ENCODE measurements at places on chromosomes 11 and 22.

- DNase-seq = no peak
These were observed 116.7 kb upstream of the KIRREL3 start for GRCh38 chr11:127117231-127117739.

- no peak for DNase-seq
These were observed 350.0 kb upstream of the NCAM1 start for GRCh38 chr11:112610996-112611750.

DNA sequence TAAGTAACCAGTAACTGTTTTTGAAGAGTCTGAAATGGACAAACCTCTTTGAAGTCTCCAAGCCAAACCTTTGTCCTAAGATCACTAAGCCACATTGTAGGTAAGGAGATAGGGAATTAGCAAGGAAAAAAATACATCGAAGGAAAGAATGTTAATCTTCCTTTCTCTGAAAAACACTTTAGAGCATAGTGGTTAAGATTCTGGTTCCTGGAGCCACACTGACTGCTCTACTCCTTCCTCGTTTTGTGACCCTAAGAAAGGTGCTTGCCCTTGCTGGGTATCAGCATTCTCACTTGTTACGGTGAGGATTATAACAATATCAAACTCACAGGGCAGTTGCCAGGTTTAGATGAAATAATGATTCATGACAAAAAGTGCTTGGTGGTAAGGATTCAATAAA lies 104.0 kb downstream of the SIK3 start:
- DNase-seq = no peak

DNA sequence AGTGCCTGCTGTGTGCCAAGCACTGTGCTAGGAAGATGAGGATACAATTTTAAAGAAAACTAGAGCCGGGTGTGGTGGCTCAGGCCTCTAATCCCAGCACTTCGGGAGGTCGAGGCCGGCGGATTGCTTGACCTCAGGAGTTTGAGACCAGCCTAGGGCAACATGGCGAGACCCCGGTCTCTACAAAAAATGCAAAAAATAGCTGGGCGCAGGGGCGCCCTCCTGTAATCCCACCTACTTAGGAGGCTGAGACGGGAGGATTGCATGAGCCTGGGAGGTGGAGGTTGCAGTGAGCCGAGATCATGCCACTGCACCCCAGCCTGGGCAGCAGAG lies 8.3 kb downstream of the TPBGL start:
- DNase-seq = no peak

DNA sequence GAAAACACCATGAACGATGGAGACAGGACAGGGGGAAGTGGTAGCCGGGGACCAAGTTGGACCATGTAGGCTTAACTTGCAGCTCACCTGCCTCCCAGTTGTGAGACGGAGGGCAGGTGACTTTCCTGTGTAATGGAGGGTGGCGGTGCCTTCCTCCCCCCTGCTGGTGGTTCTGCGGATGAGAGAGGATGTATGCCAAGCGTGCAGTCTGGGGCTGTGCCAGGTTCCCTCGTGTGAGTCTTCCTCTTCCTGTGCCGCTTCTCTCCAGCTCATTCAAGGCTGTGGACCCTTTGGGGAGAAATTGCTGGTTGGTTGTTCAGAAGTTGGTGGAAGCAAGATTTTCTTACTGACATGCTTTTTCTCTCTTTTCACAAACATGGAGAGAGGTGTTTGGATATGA lies 35.1 kb downstream of the MPPED1 start:
- no peak for DNase-seq

DNA sequence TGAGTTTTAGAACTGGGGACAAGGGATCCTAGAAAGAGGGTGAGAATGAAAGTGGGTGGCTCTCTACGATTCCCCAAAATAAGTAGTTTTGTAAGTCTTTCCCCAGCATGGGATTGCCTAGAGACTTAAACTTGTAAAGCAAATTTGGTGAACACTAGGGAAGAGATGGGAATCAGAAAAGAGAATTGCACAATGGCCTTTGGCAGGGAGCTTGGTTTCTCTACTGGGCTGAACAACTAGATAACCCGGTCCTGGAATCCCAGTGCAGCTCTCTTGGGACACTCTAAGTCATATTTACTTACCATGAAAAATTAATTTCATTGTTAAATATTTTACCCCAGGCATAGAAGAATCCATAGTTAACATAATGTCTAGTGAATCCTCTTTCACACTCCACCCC lies 16.5 kb upstream of the USP18 start:
- no peak for DNase-seq

DNA sequence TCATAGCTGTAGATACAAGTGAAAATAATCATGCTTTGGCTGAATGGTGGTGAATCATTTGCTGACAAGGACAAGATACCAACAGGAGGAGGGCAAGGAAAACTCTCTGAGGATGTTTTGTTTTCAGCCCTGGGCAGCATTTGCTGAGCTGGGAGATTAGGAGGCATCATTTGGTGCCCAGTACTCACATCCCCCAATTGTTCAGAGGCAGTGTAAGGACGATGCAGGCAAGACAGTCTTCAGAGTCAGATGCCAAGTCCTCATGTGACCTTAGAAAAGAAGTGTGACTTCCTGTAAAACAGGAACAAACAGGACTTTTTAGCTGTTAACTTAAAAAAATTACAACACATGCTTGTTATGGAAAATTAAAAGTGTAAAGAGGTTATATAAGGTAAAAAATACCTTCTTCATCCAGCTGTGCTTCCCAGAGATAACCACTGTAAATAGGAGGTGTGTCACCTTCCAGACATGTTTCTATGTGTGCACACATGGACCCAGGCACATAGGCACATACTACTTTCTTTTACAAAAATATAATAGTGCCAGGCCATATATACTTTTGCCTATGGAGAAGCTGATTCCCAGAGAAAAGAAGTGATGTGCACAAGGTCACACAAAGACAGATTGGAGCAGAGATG lies 18.0 kb downstream of the CNTF start:
- DNase-seq = peak; percentile 13

- no peak for DNase-seq
These were observed 5.8 kb downstream of the BAD start for GRCh38 chr11:64278576-64279190.

- DNase-seq = no peak
These were observed 32.4 kb upstream of the NAV2 start for GRCh38 chr11:19679952-19680828.

GRCh38 chr11:122398167-122398566 lies 257.4 kb upstream of the UBASH3B start:
- DNase-seq = no peak

DNA sequence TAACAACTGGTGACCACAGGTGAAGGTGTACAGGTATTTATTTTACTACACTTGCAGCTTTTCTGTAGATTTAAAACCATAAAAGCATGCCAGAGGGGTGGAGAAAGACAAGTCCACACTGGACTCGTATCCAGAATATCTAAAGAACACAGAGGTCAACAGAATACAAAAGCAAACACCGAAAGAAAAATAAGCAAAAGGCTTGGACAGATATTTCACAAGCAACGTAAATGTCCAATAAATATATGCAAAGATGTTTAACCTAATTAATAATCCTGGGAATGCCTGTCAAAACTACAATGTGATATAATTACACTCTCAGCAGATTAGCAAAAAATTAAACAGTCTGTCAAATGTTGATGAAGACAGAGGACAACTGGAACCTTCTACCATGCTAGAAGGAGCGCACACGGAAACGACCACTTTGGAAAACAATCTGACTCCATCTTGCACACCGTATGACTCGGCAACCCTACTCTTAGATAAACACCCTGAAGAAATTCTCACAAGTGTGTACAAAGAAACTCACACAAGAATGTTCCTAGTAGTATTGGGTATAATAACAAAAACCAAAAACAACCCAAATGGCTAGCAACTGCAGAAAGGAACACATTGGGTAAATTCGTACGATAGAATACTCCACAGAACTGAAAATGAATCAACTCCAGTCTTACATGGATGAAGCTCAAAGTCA lies 27.2 kb downstream of the GNB1L start:
- no peak for DNase-seq

- no peak for DNase-seq
These were observed 690.4 kb downstream of the BRD1 start for GRCh38 chr22:49137206-49137840.

- DNase-seq = peak; percentile 93
These were observed 16.9 kb upstream of the CDC42BPG start for GRCh38 chr11:64861227-64861975.

DNA sequence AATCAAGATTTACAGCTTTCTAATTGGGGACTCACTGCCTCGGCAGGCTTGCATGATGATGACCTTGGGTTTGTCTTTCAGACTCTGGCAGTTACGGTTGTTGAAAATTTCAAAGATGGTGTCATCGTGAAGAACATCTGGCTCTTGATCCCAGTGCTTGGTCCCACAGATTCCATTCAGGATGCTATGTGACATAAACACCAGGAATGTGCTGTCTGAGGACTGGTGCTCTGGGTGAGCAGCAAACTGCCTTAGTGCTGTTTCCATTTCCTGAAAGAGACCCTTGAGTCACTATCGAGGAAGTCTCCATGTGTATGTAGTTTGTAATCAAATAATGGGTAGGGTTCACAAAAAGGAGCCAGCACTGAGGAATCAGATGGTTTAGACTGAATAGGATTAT lies 7.1 kb downstream of the CASP12 start:
- DNase-seq = no peak

DNA sequence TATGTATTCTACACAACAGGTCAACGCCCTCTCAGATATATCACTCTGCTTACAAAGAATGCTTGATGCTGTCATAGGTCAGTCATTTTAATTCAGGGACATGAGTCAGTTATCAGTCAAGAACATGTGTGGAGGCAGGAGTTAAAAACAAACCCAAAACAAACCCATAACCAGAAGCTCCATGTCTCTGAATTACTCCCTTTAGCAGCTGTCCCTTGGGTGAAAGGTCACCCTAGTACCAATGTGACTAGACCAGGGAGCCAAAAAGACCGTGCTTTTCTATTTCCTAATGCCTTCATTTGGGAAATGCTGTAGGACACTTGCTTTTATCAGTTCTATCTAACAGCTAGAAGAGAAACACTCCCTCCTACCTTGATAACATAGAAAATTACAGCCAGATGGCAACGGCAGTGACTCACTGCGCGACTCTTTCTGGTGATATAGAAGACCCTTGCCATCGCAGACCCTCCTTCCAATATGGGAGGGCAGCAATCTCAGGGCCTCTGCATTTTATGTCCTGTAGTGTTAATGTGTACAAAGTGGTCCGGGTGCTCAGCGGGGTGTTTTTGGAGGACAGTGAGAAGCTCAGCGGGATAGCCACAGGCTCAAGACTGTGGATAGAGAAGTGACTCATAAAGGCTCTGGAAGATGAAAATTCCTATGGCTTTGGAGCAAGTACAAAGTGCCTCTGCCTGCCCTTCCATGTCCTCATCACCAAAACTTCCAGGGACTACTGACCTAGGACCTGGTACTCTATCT lies 24.8 kb downstream of the APOL5 start:
- DNase-seq = no peak

- no peak for DNase-seq
These were observed 660.6 kb downstream of the ETS1 start for GRCh38 chr11:127926721-127927120.

GRCh38 chr11:110182886-110183285 lies 89.7 kb downstream of the ZC3H12C start:
- DNase-seq = no peak

- no peak for DNase-seq
These were observed at the start of gene CDKN1C for GRCh38 chr11:2885678-2886081. CDKN1C (minus strand) TSS chr11:2885775; CDS start chr11:2885456, 319 bp downstream.

GRCh38 chr11:60854140-60854846 lies 1.5 kb downstream of the PTGDR2 start:
- peak; percentile 73 for DNase-seq

DNA sequence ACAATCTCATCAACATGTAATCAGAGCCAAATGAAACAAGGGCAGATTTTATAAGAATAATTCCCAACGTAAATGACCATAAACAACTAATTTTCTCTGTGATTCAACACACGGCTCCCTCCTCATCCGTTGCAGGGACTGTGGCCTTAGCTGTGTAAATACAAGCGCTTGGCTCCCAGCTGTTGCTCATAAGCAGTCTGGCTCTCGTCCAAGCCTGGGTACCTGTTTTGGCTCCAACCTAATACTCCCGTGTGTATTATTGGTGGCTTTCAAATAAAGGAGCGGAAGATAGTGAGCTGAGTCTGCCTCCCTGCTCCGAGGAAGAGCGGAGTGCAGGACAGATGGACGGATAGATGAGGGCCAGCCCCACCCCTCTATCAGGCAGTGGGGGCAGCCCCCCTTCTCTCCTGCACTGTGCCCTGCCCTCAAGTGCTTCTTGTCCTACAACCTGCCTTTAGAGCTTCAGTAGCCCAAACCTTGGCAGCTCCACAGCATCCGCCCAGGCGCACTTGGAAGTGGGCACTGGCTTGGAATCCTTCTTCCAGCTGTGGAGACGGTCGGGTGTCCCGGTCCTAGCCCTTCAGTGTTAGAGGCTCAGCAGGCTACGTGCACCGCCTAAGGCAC lies 670.9 kb downstream of the BRD1 start:
- DNase-seq = no peak

- DNase-seq = no peak
These were observed 2.2 kb upstream of the KMT2A start for GRCh38 chr11:118434123-118434552.

GRCh38 chr11:65502555-65503367 lies 3.9 kb downstream of the MALAT1 start:
- DNase-seq = no peak

DNA sequence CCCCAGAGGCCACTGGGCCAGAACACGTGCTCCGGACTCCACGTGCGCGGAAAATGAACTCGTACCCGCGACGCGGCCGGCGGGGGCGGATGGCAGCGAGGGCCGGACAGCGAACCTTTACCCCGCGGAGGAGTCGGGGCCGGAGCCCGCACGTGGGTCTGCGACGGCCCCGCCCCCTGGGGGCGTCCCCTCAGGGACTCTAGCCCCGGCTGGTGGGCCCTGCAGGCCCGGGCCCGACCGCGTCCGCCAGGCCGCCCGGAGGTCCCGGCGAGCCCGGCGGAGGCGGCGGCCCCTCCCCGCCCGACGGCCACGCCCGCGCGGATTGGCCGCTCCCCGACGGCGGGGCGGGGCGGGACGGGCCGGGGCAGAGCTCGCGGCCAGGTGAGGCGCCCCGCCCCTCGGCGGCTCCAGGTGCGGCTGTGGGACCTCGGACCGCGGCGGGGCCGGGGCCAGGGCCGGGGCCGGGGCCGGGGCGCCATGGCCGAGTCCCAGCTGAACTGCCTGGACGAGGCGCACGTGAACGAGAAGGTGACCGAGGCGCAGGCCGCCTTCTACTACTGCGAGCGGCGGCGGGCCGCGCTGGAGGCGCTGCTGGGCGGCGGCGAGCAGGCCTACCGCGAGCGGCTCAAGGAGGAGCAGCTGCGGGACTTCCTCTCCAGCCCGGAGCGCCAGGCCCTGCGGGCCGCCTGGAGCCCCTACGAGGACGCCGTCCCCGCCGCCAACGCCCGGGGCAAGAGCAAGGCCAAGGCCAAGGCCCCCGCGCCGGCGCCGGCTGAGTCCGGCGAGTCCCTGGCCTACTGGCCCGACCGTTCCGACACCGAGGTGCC lies at the start of gene FAM83F:
FAM83F (plus strand) TSS at position 389 of the 827 bp plus-strand sequence; CDS start at position 478, 89 bp downstream.
- DNase-seq = no peak

GRCh38 chr11:111391328-111392124 lies 12.5 kb upstream of the POU2AF1 start:
- no peak for DNase-seq

GRCh38 chr11:60972182-60973030 lies 926 bp downstream of the CD6 start:
- DNase-seq = no peak

Measured in GF-D8 (cell line).